H4 (cell line): ENCODE measurements at places on chromosomes 12 and 14.

DNA sequence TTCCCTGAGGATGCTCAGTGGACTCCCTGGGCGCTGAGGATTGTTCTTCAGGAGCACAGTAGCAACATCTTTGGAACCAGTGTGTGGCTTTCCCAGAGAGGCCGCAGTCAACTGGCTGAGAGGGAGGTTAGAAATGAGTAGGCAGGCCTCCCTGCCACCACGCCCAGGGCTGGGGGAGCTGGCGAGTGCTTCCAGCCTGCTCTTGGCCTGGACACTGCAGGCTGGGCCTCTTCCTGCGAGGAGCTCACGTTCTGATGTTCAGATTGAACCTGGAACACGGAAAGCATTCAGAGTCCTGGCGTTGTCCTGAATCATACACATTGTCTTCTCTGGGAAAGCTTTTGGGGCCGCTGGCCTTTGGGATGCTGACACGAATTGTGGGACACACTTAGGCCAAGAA is 15.6 kb downstream of the TSPAN9 start:
- no peak for DNase-seq

DNA sequence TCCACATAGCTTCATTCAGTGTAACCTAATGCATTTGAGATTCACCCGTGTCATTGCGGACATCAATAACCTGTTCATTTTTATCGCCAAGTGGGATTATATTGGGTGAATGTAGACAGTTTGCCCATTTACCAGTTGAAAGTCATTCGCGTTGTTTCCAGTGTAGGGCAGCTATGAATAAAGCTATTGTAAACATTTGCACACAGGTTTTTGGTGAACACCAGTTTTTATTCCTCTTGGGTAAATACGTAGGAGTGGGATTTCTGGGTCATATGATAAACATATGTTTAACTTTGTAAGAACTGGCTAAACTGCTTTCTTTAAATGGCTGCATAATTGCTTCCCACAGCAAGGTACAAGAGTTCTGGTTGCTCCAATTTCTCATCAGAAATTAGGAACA is 33.6 kb downstream of the C14orf132 start:
- DNase-seq: no peak

DNA sequence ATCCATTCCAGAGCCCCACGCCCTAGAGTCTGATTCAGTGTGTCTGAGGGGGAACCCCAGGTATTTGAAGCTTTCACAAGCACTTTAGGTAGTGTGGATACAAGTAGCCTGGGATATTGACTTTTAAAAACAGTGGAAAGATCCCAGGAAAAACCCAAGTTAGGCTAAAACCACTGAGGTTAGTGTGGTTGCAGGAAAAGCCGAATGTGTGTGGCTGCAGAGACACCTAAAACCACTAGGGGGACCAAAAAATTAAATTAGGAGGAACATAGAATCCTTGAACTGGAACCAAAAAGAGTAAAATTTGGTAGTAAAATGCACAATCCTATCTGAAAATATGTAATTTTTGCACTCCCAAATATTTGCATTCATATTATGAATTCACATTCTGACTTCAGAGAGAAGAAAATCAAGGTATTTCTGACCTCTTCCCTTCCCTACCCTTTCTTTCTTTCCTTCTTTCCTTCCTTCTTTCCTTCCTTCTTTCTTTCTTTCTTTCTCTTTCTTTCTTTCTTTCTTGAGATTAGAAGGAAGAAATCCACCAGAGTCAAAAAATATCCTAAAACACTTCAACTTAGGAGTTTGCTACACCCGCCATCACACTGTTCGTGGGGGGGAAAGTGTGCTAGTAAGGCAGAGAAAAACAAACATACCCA is 37.8 kb downstream of the SLCO1A2 start:
- no peak for DNase-seq

- no peak for DNase-seq
Observed at GRCh38 chr14:30790827-30791226, 83.5 kb upstream of the COCH start.

DNA sequence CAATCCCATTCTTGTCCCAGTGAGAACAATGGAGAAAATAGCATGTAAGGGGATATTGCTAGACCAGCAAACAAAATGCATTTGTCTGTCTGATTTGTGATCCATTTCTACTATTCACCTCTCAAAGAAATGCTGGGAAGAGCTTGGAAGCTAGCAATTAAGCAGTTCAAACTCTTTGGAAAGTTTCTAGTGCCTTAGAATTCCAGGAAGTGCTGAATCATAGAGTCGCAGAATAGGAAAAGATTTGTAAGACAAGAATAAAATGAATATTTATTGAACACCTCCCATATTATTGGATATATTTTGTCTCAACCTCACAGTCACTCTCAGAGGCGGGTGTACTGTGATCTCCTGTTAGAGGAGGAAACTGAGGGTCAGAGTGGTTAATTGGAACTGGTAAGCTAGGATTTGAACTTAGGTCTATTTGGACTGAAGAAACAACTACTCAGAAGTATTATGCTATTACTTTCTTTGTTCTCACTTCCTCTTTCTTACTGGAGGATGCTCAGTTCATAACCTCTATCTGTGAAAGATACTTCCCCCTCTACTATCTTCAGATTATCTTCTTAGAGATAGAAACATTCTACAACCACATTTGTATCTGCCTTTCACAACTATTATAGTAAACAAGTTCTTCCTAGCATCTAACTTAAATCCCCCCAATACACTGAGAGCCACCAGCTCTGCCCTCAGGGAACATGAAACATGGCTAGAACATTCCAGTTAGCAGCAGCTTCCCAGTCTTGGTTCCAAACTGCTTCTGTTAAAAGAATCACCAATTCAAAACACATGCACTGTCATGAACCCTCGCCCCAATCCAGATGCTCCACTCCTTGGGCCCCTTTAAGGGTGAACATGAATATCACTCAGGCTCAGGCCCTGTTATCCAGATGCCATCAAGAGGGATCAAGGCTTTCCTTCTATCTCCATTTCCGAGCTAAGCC is 64.2 kb downstream of the DRAM1 start:
- DNase-seq: no peak

- no peak for DNase-seq
Observed at GRCh38 chr12:89103831-89104230, 248.5 kb downstream of the DUSP6 start.

DNA sequence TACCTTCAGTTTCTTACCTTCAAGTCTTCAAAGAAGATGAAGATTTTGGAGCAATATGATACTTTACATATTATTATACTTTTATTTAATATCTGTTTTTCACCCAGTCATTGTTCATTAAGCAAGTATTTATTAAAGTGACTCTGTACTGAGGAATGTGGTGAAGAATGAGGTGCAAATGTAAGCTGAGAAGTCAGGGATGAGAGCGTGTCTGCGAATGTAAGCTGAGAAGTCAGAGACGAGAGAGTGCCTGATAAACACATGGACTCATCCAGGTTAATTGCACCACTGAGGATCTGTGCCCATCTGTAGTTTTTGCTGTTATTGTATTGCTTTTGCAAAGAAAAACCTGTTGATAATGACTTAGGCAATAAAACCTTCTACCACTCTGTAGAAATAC is 211.9 kb upstream of the FAR2 start:
- no peak for DNase-seq

DNA sequence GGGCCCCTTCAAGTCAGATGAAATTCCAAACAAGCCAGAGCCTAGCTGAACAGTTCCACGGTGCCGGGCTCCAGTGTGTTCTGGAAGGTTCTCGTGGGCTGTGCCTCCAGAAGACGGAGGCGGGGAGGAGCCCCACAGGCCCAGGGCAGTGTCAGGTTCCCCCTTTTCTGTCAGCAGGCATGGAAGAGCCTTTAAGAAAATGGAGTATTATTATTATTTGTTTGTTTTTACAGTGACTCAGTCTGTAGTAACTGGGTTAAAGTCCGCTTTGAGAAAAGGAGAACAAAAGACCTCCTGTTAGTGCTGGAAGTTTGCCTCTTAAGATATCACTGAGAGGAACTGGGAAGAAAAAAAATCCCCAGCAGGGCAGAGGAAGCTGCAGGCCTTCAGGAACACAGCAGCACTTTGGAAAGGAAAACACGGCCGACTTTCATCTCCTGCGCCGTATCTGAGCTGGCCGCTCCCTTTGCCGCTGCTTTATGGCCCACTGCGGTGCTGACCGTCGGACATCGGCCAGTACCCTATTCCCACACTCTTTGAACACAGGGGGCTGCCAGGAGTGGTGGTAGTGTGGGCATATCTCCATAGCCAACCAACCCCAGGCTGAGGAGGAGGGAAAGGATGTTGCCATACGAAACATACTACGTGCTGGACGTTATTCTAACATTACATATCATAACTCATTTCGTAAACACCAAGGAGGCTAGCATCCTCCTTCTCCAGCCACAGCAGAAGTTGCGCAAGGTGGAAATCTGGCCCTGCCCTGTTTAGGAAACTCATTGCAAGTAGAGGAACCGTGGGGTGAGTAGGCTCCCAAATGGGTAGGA is 194.0 kb downstream of the ZFP36L1 start:
- peak; percentile 94 for DNase-seq

DNA sequence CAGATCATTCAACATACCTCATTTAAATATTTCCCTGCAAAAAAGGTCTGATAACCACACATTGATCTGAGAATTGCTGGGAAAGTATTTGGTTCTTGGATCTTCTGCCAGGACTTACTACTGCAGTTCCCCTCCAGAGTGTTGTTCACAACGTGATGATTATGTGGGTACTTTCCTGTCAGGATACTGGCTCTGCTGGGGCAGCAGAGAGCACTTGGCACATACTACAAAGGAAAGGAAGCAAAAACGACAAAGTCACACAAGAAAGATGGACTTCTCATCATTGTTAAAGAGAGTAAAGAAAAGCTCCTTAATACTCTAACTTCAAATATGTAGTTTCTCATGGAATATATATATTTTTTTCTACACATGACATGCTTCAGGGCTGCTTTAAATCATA is 11.5 kb downstream of the GNS start:
- no peak for DNase-seq

GRCh38 chr12:52149651-52150241 is 42.1 kb downstream of the KRT80 start:
- no peak for DNase-seq

GRCh38 chr14:97776890-97777558 is 979.8 kb downstream of the VRK1 start:
- DNase-seq: no peak

DNA sequence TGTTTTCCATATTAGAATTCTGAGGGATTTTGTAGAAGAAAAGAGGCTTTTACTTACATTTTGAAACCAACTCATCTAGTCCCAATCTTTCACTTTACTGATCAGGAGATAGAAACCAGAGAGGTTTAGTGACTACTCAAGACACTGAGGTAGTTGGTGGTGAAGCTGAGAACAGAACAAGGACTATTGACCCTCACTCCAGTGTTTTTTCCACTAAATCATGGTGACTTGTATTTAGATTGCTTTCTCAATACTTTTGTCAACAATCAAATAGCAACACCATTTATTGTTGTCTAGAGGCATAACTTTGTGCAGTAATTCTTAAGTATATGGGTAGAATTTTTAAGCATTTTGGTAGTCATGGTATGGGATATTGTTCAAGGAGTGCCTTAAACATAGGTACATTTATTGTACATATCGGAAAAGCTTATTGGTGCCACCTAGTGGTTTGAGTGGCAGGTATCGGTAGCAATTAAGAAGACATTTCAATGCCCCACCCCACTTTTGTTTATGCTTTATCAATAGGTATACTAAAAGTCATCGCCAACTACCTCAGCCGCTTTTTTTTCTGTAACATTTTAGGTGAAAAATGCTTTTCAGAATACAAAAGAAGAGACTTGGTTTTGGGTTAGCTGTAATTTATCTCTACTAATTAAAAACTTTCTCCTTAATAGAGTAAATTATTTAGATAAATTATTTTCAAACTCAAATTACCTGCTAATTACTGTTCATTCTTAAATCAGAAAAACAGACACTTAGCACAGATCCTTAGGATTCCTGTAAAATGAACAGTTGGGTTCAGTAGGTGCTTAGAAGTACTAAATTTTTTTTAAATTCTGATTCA is 47.3 kb upstream of the PAWR start:
- peak; percentile 53 for DNase-seq

- no peak for DNase-seq
Observed at GRCh38 chr12:92167075-92167474, 21.4 kb upstream of the BTG1 start.
